ENCODE measurements at places on chromosomes 4 and X.
A peak's percentile ranks its signal among the peaks of the same experiment; 100 is the strongest.

GRCh38 chrX:330726-331150, 12.1 kb upstream of the GTPBP6 start:
- no peak for DNase-seq

DNA sequence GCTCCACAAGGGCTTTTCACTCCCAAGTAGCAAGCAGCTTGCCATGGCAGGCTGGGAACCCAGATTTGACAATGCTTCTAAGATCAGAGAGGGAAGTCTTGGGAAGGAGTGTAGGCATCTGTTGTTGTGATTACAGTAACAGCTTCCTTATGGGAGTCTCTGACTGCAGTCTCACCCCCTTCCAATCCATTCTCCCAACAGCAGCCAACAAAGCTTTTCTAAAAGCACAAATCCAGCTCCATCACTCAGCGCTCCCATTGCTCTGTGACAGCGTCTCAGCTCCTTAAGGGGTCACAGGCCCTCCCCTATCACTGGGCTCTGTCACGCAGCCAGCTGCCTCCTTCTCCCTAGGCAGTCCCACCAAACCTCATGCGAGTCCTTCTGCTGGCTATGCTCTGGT, 7.1 kb downstream of the IGFBP7 start:
- DNase-seq: no peak

DNA sequence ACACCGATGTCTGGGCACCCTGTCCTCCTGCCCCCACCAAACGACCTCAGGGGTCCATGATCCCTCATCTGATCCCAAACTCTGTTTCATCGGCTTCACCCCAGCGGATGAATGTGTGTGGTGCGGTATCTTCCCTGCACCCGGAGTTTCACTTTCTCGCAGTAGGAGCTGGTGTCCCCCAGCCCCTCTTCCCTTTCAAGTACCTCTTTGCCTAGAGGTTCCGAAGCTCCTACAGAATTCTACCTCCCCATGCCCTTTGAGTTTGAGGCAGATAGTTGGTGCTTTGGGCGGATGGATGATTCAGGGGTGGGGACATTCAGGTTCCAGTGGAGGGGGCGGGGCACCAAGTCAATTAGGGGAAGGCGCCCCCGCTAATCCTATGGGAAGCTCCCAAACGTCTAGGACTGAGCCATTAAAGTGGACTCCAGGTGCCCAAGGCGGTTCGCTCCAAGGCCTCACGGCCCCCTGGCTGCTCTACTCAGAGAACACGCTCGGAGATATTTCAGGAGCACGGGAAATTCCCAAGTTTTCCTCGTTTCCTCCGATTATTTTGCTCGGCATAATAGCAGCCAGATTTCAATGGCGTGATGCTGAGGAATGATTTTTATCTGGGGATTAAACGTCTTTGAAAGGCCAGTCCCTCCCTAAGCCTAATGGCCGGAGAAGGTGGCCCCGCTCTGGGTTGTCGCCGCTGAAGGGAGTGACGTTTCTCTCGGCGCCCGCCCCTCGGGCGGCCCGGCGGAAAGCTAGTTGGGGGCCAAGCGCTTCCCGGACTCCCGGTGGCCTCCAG, 1.3 kb downstream of the MSX1 start:
- no peak for DNase-seq

- DNase-seq: no peak
These were observed 109.6 kb upstream of the NDP start for GRCh38 chrX:44082829-44083228.

GRCh38 chrX:129779747-129780146, at the start of gene SASH3:
Gene SASH3 (plus strand): TSS chrX:129779949. CDS start chrX:129780098, 149 bp downstream.
- no peak for DNase-seq

GRCh38 chr4:79088946-79089691, 149.9 kb upstream of the PAQR3 start:
- no peak for DNase-seq

- DNase-seq: no peak
These were observed 315.8 kb downstream of the STIM2 start for GRCh38 chr4:27176400-27176799.

GRCh38 chrX:153488231-153488914, 6.4 kb upstream of the BGN start:
- no peak for DNase-seq

- no peak for DNase-seq
These were observed 367.9 kb upstream of the SPOCK3 start for GRCh38 chr4:167602157-167602556.

DNA sequence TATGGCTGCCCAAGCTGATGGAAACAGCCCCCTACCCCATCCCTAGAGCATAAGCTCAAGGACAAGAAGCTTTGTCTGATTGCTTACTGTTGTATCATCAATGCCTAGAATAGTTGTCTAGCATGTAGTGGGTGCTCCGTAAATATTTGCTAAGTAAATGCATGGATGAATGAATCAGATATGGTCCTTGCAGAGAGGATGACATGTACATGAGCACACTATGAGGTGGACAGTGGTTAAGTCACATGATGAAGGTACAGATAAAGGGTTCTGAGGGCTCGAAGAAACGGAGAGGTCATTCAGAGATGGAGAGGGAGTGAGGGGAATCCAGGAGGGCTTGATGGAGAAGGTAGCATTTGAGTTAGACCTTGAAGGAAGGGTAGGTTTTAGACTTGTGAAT, 214.2 kb downstream of the RBMX2 start:
- DNase-seq: no peak

GRCh38 chr4:116438417-116438816, 647.0 kb downstream of the TRAM1L1 start:
- DNase-seq: no peak

DNA sequence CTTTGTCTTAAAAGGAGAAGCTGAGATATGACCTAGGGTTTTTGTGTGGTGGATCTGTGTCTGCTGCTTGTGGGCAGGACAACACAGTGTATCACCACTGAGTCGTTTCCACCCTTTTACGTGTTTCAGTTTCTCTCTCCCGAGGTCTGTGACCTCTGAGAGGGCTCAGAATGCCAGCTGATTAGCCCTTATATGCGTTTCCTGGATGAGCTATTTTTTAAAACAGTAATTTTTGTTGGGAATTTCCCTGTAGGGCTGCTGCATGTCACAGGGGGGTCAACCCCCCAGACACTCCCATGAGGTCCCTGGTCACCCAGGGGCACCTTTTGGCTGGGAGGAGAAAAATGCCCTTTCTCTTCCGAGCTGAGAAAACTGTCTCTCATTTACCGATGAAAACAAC, 170.4 kb upstream of the CASK start:
- DNase-seq: no peak

GRCh38 chr4:165654556-165654955, 218.5 kb upstream of the TLL1 start:
- DNase-seq: no peak

DNA sequence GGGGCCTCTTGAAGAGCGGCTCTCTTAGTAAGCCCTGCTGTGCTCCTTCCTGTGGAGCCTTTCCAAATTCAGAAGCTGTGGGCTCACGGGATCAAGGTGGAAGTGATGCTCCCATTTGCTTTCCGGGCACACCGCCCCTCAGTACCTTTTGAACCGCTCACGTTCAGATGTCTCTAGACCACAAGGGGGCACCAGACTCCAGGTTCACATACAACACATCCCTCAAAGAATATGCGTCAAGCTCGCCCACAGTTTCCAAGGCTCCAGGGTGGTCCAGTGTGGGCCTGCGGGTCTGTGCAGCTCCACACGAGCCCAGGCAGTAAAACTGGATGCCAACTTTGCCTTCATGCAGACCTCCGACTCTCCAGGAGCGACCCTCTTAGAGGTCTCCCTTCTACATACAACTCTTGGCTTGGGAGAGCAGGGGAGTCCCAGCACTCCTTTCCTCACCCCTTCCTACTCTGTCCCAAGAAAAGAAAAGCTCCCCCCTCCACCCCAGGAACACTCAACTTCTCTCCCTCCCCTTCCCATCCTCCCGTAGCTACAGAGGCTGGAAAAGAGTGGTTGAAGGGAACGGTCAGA, 11.0 kb downstream of the SUPT20HL1 start:
- DNase-seq: peak; percentile 11

Measured in keratinocyte (primary cell).